DND-41 (cell line): ENCODE measurements at places on chromosomes 7 and 10.

GRCh38 chr10:26384600-26384999 is 53.5 kb upstream of the APBB1IP start:
- no peak for DNase-seq

- DNase-seq = no peak
Observed at GRCh38 chr10:63696205-63696604, 175.0 kb downstream of the REEP3 start.

- DNase-seq = no peak
Observed at GRCh38 chr7:8327199-8327598, 65.2 kb upstream of the ICA1 start.

- DNase-seq = no peak
Observed at GRCh38 chr7:32532716-32533115, 37.4 kb downstream of the AVL9 start.

GRCh38 chr10:73803680-73804286 is 7.6 kb downstream of the NDST2 start:
- DNase-seq = no peak
